Mucosa of descending colon (tissue), 3 donors: ENCODE measurements at places on chromosomes 11 and 22.

- no peak for DNase-seq
Observed at GRCh38 chr11:64410404-64410734, 51.4 kb downstream of the RPS6KA4 start.

- DNase-seq, result no peak
Observed at GRCh38 chr11:127643268-127644058, 642.9 kb upstream of the KIRREL3 start.

DNA sequence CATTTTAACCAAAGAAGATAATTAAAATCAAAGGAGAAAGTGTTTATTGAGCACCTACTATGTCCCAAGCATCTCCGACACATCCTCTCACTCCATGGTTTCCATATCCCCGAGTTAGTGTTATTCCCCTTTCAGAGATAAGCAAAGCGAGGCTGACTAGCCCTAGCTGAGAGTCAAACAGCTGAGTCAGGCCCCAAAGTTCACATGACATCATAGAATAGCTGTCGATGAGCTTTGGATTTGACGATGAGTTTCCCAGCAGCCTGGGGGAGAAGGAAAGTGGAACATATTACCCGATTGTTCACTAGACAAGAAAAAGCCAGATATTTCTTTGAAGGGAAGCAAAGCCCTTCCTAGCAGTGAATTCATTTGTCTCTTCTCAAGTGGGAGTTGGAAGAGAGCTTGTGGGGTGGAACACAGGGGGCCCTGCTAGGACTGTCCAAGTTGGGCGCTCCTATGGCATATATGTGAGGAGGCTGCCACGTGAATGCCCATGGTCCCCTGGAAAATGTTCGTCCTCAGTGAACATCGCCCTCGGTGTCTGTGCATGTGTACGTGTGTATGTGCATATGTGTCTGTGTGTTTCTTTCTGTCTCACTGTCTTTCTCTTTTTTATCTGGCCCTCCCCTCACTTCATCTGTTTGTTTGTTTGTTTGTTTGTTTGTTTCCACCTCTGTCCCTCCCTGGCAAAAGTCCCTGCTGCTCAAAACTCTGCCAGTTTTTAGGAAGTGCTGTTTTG lies 493 bp upstream of the CYTH4 start:
- DNase-seq, result no peak

GRCh38 chr11:6962673-6963072 lies 36.4 kb downstream of the ZNF215 start:
- DNase-seq, result no peak

DNA sequence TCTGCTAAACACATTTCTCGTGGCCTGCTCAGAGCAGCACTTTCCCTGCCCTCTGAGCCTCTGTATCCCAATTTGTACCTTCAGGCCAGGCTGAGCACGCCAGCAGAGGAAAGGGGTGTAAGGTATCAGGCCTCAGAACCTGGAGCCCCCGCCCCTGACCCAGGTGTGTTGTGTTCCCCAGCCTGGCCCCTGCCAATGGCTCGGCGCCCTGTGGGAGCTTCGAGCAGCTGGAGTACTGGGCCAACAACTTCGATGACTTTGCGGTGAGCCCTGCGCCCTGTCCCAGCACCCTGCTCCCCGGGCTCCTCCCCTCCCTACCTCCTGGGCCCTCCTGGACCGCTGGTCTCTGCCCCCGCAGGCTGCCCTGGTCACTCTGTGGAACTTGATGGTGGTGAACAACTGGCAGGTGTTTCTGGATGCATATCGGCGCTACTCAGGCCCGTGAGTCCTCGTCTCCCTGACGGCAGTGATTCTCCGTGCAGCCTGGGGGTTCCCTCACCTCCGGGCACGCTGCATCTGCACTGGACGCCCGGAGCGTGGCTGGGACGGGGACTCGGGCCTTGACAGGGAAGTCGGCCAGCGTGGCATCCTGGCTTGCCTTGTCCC lies 36.9 kb downstream of the TPCN2 start:
- no peak for DNase-seq

- DNase-seq, result peak; percentile 51
Observed at GRCh38 chr22:30573594-30574094, 821 bp downstream of the GAL3ST1 start.

GRCh38 chr11:66316849-66317251 lies at the start of gene CD248:
Gene CD248 (minus strand): TSS chr11:66317044. CDS start chr11:66317027, 17 bp downstream.
- peak; percentile 81 for DNase-seq

DNA sequence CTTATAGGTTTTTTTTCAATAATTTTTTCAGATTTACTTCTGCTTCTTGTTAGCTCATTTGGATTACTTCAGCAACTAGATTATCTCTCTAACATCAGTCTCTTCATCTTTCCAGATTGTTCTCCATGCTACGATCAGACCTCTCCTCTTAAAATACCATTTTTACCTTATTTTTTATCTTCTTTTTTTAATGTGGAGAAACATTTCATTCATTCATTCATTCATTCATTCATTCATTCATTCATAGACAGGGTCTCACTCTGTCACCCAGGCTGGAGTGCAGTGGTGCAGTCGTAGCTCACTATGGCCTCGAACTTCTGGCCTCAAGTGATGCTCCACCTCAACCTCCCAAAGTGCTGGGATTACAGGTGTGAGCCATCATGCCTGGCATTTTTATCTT lies 189.4 kb downstream of the UVRAG start:
- DNase-seq, result no peak

- DNase-seq, result no peak
Observed at GRCh38 chr11:87894961-87895360, 280.3 kb downstream of the RAB38 start.

DNA sequence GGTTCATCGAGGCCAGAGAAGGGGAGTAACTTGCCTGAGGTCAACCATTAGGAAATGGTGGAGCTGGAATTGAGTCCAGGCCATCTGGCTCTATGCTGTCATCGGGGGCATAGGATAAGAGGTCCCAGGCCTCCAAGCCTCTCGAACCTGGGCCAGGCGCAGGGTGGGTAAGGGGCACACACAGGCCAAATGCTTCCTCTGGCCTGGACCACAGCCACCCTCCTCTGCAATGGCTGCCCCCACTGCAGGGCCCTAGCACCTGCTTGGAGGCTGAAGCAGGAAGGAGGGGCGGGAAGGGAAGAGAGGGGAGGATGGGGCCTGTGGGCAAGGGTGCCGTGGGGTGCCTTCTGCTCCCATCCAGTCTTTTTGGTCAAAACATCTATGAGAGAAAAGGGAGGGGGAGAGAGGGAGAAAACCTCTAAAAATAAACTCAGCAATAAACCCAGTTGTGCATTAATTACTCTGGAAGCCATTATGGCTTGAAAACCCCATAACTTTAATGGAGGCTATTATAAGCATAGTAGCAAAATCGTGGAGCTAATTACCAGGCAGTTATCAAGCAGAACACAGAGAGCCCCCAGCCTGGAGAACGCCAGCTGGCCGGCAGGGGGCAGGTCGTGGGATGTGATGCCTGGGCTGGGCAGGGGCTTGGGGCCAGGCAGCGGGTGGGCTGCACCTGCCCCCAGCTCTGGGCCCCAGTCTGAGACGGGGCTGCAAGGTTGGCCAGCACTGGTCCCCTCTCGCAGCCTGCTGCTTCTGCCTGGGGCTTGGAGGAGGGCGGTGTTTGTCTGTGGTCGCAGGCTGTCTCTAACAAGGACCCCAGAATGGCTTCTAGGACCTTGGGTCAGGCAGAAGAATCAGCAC lies 21.1 kb downstream of the B3GAT1 start:
- DNase-seq, result peak; percentile 25
